Kidney glomerular epithelial cell (primary cell): ENCODE measurements at places on chromosomes 16 and 17.
A peak's percentile ranks its signal among the peaks of the same experiment; 100 is the strongest.

GRCh38 chr16:85715169-85716021, 26.6 kb upstream of the GINS2 start:
- no peak for DNase-seq

DNA sequence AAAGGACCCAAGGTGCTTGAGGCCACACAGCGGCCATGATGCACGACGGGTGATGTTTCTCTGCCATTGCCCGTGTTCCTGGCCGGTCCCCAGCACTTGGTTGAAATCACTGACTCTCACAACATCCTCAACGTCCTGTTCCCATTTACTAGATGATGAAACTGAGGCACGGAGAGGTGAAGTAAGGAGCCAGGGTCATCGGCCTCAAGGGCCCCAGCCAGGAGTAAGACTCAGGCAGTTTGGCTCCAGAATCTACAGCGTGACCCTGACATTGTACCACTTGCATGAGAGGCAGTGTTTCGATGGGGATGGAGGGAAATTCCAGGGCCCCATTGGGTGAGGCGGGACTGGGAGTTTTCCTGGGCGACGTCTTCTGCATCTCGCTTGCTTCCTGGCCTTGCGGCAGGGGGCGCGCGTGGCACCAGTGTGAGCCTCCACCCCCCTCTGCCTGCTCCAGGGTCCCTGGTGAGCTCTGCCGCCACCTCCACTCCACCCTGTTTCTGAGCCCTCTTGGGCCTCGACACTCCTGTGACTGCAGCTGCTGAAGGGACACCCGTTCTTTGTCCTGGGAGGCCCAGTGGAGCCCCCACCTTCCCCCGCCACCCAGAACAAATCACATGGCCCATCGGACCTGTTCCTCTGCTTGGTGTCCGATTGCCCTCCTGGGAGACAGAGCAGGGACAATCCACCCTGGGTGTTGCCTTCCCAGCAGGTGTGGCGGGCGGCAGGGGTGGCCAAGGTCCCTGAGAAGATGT, 133.0 kb upstream of the GSE1 start:
- DNase-seq, result no peak

DNA sequence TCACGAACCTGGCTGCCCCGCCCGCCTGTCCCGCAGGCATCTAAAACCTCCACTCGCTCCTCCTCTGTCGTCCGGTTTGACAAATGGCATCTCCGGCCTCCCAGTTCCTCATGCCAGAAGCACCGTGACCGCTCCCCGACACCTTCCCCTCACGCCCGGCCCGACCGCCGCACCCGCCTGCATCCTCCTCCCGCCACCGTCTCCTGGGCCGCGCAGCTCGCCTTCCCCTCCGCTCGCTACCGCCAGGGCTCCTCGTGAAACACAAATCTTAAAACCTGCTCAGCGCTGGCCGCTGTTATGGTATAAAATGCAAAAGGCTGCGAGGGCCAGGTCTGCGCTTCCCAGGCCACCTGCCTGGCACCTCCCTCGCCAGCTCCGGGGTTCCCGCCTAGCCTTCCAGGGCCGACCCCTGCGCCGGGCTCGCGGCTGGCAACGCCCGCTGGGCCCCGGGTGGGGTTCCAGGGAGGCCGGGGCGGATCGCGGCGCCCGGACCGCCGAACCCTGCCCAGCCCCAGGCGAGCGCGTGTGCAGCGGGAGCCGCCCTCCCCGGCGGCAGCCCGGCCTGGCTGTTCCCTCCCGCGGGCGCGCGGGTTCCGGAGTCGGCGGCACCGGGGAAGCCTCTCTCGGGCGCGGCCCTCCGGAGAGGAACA, 488 bp downstream of the SPSB3 start:
- no peak for DNase-seq

DNA sequence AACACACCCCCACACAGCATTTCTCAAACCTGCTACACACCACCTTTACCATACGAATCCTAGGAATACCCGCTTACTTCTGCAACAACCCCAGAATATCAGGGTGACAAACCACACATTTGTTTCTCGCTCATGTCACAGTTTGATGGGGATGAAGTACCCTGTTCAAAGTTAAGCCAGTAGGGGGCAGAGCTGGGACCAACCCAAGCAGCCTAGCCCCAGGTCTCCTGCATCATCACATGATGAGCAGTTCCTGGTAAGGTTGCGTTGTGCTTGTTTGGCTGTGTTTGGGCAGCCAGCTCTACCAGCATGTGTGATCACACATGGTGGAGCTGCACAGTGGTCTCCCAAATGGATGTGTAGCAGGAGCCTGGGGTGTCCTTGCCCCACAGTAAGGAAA, 103.6 kb upstream of the C16orf82 start:
- DNase-seq, result no peak

DNA sequence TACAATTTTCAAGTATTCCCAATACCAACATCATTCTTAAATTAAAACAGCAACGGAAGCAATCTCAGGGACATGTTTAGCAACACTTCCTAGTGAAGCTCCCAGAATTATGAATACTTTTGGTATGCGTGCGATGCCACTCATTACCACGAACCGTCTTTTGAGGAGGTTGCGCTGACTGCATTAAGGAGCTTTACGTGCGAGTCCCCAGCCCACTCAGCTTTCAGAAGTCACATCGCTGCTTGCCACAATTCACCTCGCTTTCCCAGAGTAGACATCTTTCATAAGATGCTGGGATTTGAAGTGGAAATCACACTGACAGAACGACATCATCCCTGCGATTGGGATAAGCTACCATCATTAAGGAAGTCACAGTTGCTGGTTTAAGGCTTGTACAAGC, 441.6 kb upstream of the HSBP1 start:
- DNase-seq, result no peak

DNA sequence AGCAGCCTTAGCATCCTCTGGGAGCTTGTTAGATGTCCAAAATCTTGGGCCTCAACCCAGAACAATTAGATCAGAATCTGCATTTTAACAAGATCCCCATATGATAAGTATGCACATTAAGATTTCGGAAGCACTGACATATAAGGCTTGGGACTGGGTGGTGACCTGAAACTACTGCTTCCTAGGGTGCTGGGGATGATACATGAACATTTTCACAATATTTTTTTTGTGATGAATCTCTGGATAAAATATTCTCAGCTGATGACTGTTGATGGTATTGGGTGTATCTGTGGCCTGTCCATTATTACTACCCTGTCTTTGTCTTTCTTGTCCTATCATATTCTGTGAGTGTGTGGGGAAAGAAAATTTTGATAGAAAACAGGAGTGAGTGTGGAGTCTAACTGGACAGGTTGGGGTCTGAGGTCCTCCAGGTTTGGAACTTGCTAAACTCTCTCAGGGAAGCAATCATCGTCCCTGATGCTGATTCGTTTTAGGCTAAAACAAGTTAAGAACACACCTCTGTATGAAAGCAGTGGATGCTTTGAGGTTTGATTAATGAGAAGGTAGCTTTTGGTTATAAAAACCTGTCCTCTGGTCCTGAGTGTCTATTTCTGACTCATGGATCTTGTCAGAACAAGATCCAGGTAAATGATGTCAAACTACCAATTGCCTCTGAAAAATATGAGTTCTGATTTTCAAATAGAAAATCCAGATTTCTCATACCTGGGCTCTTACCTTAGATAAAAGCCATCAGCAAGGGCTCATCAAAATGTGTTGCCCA, 23.2 kb downstream of the KRT23 start:
- DNase-seq, result no peak

GRCh38 chr17:58219789-58220183, 731 bp upstream of the MKS1 start:
- DNase-seq, result no peak

GRCh38 chr17:56774650-56775049, 59.1 kb downstream of the C17orf67 start:
- DNase-seq, result no peak

DNA sequence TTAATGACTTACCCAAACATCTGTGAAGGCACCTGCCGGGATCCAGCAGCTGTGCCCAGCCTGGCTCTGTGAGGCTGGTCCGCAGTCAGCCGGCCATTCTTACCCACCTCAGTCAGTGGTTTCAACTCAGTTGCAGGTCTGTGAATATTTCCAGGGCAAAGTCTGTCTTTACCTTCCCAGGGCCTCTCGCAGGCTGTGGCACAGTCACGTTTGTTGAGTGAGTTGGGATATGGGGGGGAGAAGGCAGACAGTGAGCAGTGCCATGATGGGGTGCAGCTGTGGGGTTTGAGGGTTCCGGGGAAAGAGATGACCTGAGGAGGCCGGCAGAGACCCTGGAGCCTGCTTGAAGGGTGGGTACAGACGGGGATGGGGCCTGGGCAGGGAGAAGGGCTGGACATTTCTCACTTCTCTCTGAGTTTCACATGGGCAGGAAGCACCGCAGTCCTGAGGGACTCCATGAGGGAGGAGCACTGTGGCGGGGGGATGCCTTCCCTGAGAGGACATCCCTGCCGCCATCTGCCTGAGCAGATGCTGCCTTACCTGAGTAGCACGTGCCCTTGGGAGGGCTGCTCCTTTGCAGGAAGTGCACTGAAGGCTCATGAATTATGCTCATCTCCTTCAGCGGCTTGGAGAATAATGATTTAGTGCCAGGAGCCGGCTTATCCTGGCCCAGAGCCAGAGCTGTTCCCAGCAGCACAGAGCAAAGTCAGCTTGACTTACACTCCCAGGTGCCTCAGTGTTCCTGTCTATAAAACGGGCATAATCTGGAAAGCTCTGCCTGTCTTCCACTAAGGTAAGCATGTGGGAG, 48.1 kb downstream of the KSR1 start:
- no peak for DNase-seq

- DNase-seq, result no peak
Measured at GRCh38 chr17:46792071-46792470, 26.4 kb downstream of the WNT3 start.

DNA sequence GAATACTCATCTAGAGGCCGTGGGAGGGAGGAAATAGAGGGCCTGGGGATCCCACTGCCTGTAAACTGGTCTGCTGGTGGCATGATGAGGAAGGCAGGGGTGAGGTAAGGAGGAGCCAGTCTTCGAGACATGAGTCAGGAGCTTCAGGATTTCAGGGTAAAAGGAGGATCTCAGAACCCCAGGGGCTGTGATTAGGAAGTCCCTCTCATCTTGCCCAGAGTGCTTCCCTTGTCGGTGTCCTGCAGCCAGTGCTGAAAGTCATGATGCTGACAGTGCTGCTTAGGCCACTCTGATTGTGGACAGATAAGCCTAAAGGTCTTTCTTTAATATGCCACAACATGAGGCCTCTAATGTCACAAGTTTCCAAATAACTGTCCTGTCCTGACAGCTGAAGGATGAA, 29.6 kb downstream of the COG4 start:
- no peak for DNase-seq

DNA sequence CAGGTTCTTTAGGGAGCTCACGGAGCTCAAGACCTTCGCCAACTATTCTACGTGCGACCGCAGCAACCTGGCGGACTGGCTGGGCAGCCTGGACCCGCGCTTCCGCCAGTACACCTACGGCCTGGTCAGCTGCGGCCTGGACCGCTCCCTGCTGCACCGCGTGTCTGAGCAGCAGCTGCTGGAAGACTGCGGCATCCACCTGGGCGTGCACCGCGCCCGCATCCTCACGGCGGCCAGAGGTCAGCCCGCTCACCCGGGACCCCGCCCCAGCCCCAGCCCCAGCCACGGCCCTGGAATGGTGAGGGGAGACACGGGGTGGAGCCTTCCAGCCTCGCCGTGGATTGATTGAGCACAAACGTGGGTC, 13.5 kb downstream of the SARM1 start:
- no peak for DNase-seq

DNA sequence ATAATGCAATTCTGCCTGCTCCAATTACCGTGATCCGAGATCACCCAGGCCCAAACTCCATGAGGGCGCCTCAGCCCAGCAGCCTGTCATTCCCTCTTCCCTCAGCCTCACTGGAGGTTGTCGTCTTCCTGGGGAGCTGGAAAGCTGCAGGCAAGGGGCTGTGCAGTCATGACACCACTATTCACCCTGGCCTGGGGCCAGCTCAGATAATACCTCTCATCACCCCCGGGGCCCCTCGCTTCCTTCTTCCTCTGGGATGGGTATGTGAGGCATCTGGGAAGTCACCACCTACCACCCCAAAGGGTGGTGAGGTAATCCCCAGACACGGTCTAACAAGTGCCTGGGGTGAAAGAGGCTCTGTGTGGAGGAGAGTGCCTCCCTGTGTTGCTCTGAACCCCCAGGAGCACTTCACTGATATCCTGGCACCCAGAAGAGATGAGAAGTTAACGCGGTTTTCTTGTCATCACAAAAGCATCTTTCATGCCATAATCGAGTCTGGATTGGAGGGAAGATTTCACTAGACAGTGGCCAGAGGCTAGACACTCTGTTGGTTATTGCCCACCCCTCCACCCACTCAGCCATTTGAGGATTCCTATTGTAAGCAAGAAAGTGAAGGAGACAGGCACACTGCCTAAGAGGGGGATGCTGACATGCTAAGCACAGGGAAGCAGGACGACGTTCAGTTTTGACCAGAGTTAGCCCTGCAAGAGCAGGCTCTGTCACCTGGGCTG, 18.4 kb downstream of the CFAP20 start:
- DNase-seq, result peak; percentile 71

DNA sequence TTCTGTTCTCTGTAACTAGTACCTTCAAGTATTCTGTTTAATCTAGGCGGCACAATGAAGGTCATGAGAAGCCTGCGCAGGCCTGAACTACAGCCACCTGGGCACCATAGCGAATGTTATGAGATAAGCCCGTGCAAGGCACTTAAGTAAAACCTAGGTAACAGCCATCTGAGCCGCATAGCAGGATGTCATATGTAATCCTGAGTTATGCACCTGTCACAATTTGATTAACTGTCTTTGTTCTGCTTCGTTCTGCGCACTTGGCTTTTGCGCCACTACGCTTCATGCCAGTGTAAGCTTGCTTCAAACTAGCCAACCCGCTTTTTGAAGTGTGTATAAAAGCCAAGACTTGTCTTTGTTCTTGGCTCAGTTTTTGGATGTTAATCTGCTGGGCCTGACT, 449.8 kb downstream of the KCNJ18 start:
- no peak for DNase-seq

DNA sequence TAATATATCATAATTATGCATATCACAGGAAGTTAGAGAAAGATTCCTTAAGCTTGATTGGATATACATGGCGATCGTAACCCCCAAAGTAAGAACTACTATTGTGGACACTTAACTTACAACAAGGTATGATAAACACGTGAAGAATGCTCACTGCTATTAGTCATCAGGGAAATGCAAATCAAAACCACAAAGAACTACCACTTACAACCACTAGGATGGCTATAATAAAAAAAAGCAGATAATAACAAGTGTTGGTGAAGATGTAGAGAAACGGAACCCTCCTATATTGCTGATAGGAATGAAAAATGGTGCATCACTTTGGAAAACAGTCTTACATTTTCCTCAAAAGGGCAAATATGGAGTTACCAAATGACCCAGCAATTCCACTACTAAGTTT, 265.9 kb downstream of the SLC39A11 start:
- DNase-seq, result no peak

GRCh38 chr16:35931722-35932121, 2472.3 kb downstream of the TP53TG3F start:
- no peak for DNase-seq

GRCh38 chr16:58020628-58021521, 4.7 kb upstream of the MMP15 start:
- peak; percentile 12 for DNase-seq
